ENCODE measurements at places on chromosomes 7 and 10.

GRCh38 chr10:34607894-34608293 is 207.2 kb downstream of the PARD3 start:
- DNase-seq: no peak

DNA sequence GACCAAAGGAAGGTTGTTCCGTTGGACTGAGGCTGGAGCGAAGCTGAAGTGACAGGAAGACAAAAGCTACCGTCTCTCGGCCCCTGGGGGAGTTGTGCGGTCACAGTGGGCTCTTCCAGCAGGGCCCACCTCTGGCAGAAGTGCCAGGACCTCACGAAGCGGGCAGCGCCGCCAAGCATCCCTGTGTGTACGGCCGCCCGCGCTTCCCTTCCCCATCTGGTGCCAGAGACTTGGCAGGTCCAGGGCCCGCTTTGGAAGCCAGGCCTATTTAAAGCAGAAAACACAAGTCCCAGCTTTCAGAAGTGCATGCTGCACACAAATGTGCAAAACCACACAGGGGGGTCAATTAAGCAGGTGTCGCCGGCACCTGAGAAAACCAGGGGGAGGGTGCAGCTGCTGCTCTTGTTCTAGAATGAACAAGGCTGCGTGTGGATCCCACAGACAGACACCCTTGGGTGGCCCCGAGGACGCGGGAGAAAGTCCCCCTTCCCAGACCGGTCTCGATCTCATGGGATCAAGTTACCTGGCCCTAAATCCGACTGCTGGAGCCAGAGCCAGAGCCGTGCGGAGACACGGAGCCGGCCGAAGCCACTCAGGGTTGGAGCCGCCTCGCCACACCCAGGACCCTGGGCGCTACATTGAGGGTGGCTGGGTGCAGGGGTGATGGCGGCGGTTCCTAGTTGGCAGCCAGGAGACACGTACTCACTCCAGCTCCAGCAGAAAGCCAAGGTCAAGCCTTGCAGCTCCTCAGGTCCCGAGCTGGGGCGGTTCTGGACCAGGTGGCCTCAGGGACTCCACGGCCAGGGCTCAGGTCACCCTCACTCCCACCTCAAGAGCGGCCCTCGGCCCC is 51.8 kb upstream of the PPP2R2D start:
- DNase-seq: no peak

DNA sequence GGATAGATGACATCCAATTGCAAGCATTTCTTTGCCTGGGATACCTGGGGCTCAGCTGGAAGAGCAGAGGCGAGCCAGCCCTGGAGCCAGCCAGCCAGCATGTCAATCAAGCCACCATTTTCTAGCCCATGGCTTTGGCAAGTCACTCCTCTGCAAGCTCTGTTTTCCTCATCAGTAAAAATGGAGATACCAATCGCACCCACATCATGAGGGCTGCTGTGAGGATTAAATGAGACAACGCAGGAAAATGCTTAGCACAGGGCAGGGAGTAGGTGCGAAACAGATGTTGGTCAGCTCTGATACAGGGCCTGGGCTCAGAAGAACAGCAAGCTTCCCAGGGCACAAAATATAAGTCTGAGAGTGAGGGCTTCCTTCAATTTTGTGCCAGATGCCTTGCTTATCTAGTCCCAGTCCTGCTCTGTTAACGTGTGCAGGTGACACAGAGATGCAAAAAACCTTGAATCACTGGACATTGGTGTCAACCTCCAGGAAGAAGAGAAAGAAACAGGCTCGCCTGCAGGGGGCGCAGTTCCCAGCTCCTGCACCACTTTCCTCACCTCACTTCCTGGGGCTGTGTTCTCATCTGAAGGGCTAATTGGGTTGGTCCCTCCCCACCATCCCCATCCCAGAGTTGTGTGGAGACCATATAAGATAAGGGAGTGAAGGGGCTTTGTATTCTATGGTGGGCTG is 72.8 kb upstream of the CACUL1 start:
- DNase-seq: no peak

DNA sequence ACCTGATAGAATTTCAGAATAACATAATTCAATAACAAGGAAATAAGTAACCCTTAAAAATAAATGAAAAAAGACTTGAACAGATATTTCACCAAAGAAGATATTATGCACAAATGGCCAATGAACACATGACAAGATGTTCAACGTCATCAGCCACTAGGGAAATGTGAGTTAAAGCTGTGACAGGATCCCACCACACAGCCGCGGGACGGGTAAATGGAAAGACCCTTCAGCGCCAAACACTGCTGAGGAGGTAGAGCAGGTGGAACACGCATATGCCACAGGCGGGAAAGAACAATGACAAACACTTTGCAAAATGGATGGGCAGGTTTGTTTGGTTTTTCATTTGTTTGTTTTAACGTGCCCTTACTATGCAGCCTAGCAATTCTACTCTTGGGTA is 86.1 kb upstream of the RNF32 start:
- DNase-seq: no peak

- no peak for DNase-seq
Measured at GRCh38 chr7:5638994-5639393, 142.5 kb downstream of the RNF216 start.

GRCh38 chr10:60239228-60239627 is 150.4 kb downstream of the ANK3 start:
- DNase-seq: no peak

DNA sequence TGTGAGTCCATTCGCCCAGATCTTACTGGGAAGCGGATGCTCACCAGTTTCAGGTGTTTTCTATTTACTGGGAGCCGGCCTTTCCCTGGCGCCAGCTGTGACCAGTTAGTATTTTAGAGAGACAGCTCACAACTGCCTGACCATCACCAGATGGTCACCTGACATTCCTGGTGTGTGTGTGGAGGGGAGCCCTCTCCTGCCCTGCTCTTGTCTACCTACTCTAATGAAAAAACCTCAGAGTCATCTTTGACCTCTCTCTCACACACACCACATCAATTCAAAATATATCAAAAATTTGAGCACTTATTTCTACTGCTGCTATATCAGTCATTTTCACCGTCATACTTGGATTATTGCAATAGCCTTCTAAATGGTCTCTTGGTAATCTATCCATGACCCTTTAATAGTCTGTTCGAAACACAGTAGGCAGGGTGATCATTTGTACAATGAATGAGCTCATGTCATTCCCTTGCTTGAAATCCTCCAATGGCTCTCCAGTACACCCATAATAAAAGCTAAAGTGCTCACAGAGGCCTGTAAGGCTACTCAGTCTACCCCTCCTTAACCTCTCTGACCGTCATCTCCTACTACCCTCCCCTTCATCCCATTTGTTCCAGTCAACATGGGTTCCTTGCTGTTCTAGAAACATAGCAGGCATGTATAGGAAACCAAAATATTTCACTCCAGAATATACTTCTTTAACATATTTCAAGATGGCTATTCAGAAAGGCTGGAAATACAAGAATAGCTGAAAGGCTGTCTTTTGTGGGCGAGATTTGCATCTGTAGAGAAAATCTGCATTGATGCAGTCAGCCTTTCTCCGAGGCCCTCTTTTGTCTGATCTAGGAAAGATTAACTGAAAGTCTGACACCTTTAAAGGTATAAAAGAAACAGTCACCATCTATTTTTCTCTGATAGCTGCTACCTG is 17.5 kb upstream of the NT5C3A start:
- no peak for DNase-seq

- DNase-seq: no peak
Measured at GRCh38 chr7:110507832-110508231, 583.1 kb upstream of the LRRN3 start.
